ENCODE measurements at places on chromosomes 1 and 21. TPM values are rescaled to one million over a fixed set of nuclear protein-coding genes. Genes with fewer than 3 reads are reported as not detected.

The TBX19 gene
- total RNA-seq: 4.7 TPM

The SPRR1B gene
- not detected for total RNA-seq

The ZBTB18 gene
- total RNA-seq: 32.5 TPM

The TAS1R2 gene
- not detected for total RNA-seq

The REN gene
- not detected for total RNA-seq

The FBXO2 gene
- 4.9 TPM for total RNA-seq

Measured in spleen (tissue), 13 donors.